Stimulated activated CD4-positive, alpha-beta T cell treated with anti-CD3 and anti-CD28 coated beads, Interleukin-1b, Interleukin-23, amount 100 ng/mL, for 24 hours (primary cell): ENCODE measurements at places on chromosomes 16 and 17.

- DNase-seq, result peak; percentile 41
Measured at GRCh38 chr16:48158296-48158695, 2.5 kb upstream of the ABCC12 start.

DNA sequence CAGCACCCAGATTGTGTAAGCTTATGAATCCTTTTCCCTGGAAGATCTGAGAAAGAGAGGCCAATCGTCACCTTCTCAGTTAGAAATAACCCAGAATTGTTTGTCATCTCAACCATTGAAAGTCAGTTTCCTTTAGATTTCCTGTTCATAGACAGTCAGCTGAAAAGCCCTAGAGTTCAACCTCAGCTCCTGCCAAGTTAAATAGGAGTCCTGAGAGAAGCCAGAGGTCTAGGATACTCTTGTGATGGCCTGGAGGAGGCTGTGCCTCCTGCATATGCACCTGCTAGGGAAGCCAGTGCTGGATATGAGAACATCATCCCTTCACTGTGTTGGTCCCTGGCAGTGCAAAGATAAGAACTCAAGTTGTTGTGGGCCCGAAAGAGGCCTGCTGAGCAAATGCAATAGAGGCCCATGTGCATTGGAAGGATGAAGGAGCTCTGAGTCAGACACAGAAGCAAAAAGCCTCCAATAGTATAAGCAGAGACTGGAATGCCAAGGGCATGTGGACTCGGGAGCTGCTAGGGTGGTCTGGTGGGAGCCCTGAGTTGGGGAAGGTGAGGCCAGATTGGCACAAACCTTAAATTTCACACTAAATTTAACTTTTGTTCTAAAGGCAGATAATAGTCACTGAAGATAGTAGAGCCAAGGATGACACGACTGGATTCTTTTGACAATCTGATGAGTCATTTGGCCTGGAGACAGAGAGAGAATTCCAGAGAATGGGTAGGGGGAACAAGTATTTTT is 520.9 kb upstream of the CDH5 start:
- no peak for DNase-seq

DNA sequence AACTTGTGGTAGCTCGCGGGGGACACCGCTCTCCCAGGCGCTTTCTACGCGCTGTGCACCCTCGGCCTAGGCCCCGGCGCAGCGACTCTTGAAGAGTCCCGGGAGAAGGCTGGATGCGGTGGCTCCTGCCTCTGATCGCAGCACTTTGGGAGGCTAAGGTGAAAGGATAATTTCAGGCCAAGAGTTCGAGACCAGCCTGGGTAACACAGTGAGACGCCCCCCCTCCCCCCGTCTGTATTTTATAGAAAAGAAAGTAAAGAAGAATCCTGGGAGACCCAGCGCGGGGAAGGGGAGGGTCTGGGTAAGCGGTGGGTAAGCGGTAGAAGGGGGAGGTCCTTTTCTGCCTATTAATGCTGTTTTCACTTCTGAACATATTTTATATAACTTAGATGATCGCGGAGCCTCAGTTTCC is 486 bp upstream of the PLLP start:
- no peak for DNase-seq

GRCh38 chr16:69937465-69937951 is 13.6 kb upstream of the CLEC18A start:
- DNase-seq, result no peak

GRCh38 chr16:2031081-2031577 is 4.4 kb downstream of the NHERF2 start:
- DNase-seq, result no peak

DNA sequence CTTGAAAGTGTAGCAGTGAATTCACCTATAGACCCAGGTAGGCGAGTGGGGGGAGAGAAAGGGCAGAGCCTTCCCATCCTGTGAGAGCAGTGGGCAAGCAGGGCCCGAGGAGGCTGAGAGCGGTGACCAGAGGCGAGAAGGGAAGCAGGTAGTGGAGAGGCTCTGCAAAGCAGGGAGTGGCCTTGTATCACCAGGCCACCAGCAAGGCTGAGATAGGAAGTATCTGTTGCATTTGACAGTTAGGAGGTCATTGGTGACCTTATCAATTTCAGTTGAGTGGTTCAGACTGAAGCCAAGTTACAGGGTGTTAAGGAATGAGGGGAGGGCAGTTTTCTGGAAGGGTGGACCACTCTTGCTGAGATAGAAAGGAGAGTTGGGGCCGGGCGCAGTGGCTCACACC is 10.7 kb upstream of the HSD3B7 start:
- no peak for DNase-seq

- DNase-seq, result no peak
Measured at GRCh38 chr17:58334661-58335060, 6.1 kb upstream of the TSPOAP1 start.

DNA sequence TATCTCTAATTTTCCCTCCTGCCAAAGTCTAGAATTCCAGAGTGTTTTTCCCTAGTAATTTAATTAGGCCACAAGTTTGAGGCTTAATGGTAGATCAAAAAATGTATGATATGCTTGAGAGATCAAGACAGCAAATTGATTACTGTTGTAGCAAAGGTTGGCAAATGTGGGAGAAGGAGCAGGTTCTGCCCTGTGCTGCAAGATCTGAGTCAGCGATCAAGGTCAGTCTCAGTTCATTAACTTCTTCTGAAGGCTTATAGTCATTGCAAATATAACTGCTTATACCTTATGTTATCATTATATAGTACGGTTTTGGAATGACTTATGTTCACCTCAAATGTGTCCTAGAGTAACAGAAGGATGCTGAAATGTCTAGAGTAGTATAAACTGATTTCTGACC is 231.1 kb upstream of the TBX2 start:
- DNase-seq, result no peak
